ENCODE measurements at places on chromosomes 4 and X.

DNA sequence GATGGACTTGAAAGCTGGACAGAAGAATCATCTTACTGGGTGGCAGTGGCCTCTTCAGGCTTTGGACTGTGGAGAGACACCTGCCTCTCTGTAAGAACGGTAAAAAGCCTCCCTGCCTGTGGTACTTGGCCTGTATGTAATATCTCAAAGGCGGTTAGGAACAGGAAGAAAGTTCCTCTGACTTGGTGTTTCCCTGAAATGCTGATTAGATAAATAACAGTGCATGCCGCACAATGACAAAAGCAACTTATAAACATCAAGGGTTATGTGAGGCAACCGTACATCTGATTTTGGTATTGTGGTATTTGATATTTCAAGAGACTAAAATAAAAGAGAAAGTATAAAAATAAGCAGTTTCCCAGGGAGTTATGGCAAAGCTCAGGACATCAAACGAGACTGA, 92.4 kb upstream of the SORBS2 start:
- H3K27ac ChIP-seq, result no peak overlapping the region
- DNase-seq, result no peak
- H3K36me3 ChIP-seq, result no peaks in the 10 kb centered on the region
- no peak overlapping the region for H3K4me3 ChIP-seq

DNA sequence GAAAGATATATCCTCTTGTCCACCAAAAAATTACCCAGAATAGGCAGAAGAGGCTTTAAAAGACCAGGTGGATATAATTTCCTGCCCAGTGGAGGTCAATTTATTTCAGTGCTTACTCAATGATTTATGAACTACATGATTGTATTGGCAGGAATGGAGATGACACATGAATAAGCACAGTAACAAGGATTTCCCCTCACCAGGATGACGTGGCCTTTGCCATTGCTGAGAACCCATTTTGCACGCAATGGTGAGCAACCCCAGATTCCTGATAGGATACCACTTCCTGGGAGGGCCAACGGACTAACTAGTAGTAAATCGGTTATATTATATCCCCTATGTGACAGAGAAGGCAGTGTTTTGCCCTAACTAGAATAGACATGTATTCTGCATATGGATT, 11.6 kb upstream of the TTC29 start:
- no peak for DNase-seq
- no peak overlapping the region for H3K27ac ChIP-seq
- no peaks in the 10 kb centered on the region for H3K36me3 ChIP-seq

DNA sequence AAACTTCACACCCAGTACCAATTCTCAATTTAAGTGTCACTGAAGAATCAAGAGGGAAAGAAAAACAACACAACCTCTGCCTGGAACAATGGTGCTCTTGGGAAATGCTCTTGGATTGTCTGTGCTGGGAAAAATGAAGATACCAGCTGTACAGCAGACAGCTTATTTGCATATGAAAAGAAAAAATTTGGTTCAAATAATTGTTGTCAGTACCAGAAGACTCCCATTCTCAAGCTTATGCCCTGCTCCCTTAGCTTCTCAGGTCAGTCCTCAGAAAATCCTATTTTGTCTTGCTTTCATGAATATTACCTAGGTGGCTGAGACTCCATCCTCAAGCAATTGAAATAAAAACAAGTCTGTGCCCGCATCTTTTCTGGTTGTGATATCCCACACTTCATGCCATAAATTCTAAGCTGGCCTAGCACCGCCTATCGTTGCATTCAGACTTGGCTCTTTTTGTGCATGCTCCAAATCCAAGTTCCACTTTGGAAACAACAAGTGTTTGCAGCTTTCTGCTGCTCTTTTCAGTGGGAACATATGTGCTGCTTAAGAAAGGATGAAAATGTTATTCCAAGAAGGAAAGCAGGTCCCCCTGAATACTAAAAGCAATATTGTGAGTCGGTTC, 431.6 kb downstream of the INPP4B start:
- no peak overlapping the region for H3K4me3 ChIP-seq
- H3K27me3 ChIP-seq, result no peaks in the 10 kb centered on the region
- peak overlapping the region; percentile 18 for H3K27ac ChIP-seq
- H3K4me1 ChIP-seq, result peaks cover 33% of the 10 kb centered on the region
- peaks cover 5% of the 10 kb centered on the region for H3K36me3 ChIP-seq
- DNase-seq, result no peak

DNA sequence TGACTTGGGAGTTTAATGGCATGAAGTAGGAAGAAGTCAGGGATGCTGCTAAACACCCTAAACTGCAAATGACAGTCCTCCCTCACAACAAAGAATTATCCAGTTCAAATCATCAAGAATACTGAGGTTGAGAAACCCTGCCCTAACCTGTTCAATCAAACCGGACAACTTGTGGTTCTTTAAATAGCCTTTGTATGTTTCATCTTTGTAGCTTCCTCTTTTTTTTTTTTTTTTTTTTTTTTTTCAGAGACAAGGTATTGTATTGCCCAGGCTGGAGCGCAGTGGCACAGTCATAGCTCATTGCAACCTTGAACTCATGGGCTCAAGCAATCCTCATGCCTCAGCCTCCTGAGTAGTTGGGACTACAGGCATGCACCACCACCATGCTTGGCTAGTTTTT, 52.5 kb upstream of the TTC29 start:
- H3K27me3 ChIP-seq, result no peaks in the 10 kb centered on the region
- H3K36me3 ChIP-seq, result no peaks in the 10 kb centered on the region
- no peak for DNase-seq
- no peak overlapping the region for H3K4me3 ChIP-seq
- H3K27ac ChIP-seq, result no peak overlapping the region
- H3K4me1 ChIP-seq, result no peaks in the 10 kb centered on the region

DNA sequence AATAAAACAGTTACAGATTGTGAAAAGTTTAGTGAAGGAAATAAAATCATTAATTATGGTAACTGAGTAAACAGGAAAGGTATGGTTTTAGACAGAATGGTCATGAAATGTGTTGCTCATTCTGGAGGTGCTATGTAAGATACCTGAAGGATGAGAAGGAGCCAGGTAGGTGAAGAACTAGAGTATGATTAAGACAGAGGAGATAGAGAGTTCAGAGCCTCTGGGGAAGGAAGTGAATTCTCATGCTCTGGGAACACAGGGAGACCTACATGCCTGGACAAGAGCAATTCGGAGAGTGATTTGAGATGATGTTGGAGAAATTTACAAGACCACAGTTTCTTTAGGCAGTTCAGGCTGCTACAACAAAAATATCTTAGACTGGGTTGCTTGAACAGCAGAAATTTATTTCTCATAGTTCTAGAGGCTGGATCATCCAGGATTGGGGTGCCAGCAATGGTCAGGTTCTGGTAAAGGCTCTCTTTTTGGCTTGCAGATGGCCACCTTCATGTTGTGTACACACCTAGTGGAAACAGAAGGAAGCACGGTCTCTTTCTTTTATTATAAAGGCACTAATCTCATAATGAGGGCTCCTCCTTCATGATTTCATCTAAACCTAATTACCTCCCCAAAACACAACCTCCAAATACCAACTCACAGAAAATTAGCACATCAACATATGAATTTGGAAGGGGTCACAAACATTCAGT, 1416.1 kb downstream of the PCDH7 start:
- H3K27me3 ChIP-seq, result no peaks in the 10 kb centered on the region
- H3K27ac ChIP-seq, result no peak overlapping the region
- H3K4me1 ChIP-seq, result no peaks in the 10 kb centered on the region
- H3K4me3 ChIP-seq, result no peak overlapping the region

DNA sequence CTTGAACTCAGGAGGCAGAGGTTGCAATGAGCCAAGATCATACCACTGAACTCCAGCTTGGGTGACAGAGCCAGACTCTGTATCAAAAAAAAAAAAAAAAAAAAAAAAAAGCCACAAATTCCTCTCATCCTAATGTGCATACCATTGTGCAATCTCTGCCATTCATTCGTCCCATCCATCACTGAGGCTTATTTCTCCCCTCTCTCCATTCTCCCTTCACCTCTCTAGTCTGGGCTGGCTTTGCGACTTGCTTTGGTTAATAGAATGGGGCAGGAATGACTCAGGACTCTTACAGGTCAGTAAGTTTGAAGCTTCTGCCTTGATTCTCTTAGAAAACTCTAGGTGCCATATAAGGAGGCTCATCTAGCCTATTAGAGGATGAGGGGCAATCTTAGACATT, 60.3 kb upstream of the DDX3X start:
- H3K27me3 ChIP-seq, result peaks cover 3% of the 10 kb centered on the region
- no peak for DNase-seq
- H3K4me3 ChIP-seq, result no peak overlapping the region
- peaks cover 2% of the 10 kb centered on the region for H3K4me1 ChIP-seq
- no peaks in the 10 kb centered on the region for H3K36me3 ChIP-seq

DNA sequence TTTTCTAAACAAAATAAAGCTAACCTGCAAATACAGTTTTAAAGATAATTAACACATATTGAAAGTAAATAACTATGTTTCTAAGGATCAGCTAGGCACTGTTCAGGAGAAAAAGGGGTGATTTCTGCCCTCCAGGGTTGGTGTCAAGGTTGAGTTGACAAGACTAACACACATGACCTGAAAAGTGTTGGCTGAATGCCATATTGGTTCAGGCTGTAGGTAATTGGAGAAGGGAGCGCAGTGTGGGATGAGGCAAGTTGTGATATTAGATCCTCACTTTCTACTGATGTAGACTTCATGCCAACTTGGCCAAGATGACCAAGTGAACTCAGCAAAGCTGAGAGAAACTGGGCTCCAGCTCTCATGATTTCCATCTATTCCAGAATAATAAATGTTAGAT, 42.2 kb downstream of the PPM1K start:
- H3K27me3 ChIP-seq, result peaks cover 10% of the 10 kb centered on the region
- no peak overlapping the region for H3K4me3 ChIP-seq
- DNase-seq, result no peak

GRCh38 chr4:181121733-181122132, 1121.5 kb upstream of the TENM3 start:
- DNase-seq, result no peak
- H3K4me1 ChIP-seq, result no peaks in the 10 kb centered on the region
- H3K27me3 ChIP-seq, result no peaks in the 10 kb centered on the region
- no peaks in the 10 kb centered on the region for H3K36me3 ChIP-seq
- H3K4me3 ChIP-seq, result no peak overlapping the region

- no peak overlapping the region for H3K27ac ChIP-seq
- H3K4me3 ChIP-seq, result no peak overlapping the region
- no peak for DNase-seq
- no peaks in the 10 kb centered on the region for H3K4me1 ChIP-seq
- peaks cover 5% of the 10 kb centered on the region for H3K27me3 ChIP-seq
- peaks cover 1% of the 10 kb centered on the region for H3K36me3 ChIP-seq
Observed at GRCh38 chr4:100979736-100980135, 367.6 kb downstream of the PPP3CA start.

- H3K36me3 ChIP-seq, result no peaks in the 10 kb centered on the region
- H3K27me3 ChIP-seq, result peaks cover 26% of the 10 kb centered on the region
- H3K4me1 ChIP-seq, result peaks cover 12% of the 10 kb centered on the region
- DNase-seq, result no peak
Observed at GRCh38 chr4:2406920-2407319, 11.5 kb downstream of the ZFYVE28 start.

GRCh38 chrX:119647089-119647488, 40.9 kb upstream of the NKRF start:
- peaks cover 22% of the 10 kb centered on the region for H3K4me1 ChIP-seq
- H3K4me3 ChIP-seq, result no peak overlapping the region
- H3K27ac ChIP-seq, result peak overlapping the region; percentile 62
- H3K36me3 ChIP-seq, result peaks cover 15% of the 10 kb centered on the region

- H3K27me3 ChIP-seq, result no peaks in the 10 kb centered on the region
- no peak for DNase-seq
- peaks cover 14% of the 10 kb centered on the region for H3K36me3 ChIP-seq
- peaks cover 20% of the 10 kb centered on the region for H3K4me1 ChIP-seq
- H3K4me3 ChIP-seq, result peak overlapping the region; percentile 92
Observed at GRCh38 chr4:186192066-186192612, 772 bp downstream of the CYP4V2 start.

All from activated naive CD8-positive, alpha-beta T cell treated with anti-CD3 and anti-CD28 coated beads, Interleukin-2, amount 10 ng/mL, durations not matched to agents 7 days and 5 days (primary cell).